ENCODE measurements at places on chromosomes 2 and 18.
A peak's percentile ranks its signal among the peaks of the same experiment; 100 is the strongest.

DNA sequence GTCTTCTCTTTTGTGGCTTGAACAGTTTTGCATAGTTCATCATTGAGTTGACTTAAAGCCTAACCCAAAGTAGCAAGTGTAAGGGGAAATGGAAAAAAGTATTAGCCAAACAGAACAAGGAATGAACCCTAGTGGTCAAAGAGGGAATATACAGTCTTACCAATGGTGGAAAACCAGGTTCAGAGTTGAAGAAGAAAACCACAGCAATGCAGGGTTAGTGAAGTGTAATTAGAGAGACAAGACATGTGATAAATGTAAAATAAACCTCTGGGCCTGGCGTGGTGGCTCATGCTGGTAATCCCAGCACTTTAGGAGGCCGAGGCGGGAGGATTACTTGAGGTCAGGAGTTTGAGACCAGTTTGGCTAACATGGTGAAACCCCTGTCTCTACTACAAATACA lies 2.4 kb downstream of the TTN start:
- DNase-seq, result peak; percentile 12

- no peak for DNase-seq
These were observed 164.4 kb upstream of the MGAT5 start for GRCh38 chr2:134089454-134089853.

GRCh38 chr2:160474319-160474645 lies 19.3 kb downstream of the RBMS1 start:
- no peak for DNase-seq

DNA sequence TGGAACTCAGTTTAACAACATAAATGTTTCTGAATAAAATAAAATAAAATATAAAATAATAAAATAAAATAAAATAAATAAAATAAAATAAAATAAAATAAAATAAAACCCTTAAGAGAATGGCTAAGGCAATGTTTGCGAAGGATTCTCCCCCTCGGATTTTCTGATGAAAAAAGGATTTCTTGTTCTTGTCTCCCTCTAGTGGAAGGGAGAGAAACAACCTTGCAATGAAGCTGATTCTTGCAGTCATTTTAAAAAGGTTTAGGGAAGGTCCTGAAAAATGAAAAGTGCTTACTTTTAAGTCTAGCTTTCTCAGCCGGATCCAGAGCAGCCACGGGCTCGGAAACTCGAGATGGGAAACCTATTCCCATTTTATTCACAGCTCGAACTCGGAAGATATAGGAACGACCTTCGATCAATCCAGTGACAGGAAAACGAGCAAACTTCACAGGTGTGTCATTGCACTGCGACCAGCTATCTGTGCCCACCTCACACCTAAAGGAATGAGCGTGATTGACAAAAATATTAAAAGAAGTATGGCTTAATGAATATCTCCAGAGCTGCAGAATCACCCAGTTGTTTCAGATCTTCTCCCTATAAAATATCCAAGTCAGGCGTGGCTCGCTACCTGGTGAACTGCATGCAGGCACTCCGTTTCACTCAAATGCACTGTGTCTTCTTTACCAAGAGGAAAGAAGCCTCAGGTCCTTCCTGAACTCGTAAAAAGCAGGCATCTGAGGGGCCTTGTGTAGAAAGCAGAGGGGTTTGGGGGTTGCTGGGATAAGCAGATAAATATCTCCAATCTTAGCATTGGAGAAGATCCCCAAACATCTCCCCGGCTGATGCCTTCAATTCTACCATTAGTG lies 68.1 kb downstream of the MYOM1 start:
- peak; percentile 66 for DNase-seq

DNA sequence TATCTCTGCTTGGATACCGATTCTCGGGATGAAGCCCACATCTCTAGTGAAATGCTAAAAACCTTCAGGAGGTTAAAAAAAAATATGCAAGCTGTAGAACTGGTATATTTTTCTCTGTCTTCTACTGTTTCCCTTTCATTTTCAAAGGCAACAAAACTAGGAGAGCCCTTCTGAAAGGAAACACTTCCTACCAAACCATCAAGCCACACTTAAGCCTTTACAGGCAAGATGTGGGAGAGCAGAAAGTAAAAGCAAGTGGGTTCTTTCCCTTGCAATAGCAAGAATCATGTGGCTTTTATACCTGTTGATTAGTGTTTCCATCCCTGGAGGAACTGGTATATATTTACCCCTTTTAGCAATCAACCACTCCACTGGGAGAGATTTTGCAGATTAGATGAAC lies 147.9 kb upstream of the ACAA2 start:
- DNase-seq, result no peak

DNA sequence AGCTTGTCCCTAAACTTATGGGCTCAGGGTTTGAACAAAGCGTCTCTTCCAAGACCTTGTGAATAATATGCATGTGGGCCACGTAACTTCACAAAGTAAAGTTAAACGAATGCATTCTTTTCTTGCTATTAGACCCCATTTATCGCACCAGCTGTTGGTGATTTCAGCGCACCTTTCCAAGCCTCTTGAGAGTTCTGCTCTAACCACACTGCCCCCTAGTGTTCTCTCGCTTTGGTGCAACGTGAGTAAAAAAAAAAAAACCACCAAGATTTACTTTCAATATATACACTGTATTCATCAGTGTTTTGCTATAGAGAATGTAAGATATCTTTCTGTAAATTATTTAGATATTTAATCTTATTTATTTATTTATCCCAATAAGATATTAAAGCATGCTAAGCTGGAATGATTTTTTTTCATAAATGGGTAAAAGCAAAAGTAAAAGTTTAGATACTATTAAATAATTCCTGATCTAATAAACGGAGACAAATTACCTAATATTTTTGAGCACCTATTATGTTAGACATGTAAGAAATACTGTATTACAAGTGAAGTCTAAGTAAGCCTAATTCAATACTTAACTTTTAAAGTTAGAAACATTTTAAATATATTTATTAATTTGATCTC lies 459.5 kb downstream of the DLGAP1 start:
- no peak for DNase-seq

GRCh38 chr2:40279001-40279400 lies 172.9 kb downstream of the SLC8A1 start:
- no peak for DNase-seq

- DNase-seq, result no peak
These were observed 73.9 kb upstream of the XIRP2 start for GRCh38 chr2:166814335-166814734.

GRCh38 chr2:151033271-151034248 lies 228.1 kb downstream of the RBM43 start:
- DNase-seq, result no peak

DNA sequence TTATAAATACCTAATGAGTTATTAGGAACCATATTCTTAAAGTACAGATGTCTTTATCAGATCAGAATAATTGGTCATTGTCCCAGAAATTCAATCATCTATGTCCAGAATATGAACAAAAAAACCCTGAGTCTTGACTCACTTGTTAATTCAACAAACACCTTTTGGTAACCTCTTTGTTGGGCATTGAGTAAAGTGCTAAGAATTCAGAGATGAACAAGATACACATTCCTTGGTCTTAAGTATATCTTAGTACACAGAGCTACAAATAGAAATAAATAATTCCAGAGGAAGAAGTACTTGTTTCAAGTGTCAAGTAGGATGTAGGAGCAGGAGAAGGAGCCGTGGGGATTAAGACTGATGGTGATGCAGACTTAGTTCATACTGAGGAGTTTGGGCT lies 798.1 kb downstream of the CPS1 start:
- DNase-seq, result no peak

DNA sequence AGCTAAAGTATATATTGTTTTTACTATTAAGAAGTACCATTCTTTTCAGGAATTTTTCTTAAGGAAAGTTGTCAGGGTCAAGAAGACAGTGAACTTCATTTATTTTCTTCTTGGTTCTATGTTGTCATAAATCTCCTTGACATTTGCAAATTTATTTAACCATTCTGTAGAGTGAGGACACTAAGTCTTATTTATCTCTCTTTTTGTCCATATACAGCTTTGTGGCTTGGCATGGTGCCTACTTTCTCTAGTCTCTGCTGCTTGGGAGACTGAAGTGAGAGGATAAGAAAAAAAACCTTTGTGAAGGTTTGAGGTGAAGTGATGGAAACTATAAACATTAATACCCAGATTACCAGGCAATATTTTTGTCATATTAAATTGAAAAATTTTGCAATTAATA lies 1389.4 kb downstream of the SUCLG1 start:
- no peak for DNase-seq

- DNase-seq, result no peak
These were observed 139.6 kb upstream of the TRIB2 start for GRCh38 chr2:12577091-12577490.

DNA sequence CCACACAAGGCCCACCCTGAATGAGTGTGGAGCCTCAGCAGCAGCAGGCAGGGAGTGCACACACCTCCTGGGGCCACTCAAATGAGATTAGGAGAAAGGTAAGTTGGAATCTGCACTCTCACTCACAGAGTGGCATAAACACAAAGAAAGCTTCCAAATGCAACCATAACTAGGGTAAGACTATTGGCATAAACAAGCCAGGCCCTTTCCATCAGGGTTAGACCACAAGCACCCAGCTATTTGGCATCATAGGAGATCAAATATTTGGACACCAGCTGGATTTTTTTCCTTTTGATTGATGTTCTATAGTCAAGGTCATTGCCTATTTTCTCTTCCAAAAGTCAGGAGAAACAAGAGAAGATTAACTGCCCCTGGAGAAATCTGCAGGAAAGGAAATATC lies 471.5 kb downstream of the TXNL1 start:
- DNase-seq, result no peak

DNA sequence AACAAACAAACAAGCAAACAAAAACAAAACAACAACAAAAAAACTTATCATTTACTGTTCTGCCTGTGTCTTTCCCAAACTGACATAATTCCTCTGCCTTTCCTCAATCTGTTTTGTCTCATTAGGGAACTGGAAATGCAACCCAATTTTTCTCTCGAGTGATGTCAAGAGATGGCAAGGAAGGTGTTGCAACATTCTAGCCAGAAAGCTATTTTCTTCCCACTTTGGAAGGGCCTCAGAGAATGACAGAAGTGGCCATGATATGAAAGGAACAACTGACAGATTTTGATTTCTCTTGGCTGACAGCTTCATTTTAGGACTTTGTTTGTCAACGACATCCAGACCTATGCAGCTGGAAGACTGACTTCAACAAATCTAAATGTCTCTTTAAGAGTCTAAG lies 24.7 kb downstream of the RND3 start:
- no peak for DNase-seq

GRCh38 chr2:33581872-33582271 lies 17.2 kb downstream of the FAM98A start:
- no peak for DNase-seq

DNA sequence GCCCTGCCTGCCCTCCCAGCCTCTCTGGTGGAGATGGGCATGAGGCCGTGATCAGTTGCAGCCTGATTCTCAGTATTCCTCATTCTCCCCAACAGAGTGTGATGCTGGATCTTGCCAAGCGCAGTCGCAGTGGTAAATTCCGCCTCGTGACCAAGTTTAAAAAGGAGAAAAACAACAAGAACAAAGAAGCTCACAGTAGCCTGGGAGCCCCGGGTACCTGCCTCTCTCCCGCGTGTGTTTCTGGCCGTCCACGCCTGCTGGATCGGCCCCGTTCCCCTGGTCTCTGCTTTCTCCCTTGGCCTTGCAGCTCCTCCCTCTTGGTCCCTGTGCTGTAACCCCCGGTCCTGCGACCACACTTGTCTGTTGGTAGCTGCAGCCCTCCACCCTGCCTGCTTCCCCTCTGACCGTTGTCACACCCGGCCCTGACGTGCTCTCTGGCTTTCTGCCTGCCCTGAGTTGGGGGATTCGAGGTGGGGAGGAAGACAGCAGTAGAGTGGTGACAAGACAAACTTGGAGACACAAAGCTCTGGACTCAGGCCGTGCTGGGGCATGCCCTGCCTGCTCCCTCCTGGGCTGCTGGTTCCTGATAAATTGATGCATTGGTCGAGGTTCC lies 99.5 kb downstream of the USP40 start:
- no peak for DNase-seq

All from GM13977 (cell line).